ENCODE measurements at places on chromosomes 1 and 21. TPM values are rescaled to one million over a fixed set of nuclear protein-coding genes. Genes with fewer than 3 reads are reported as not detected.

The CELA3A gene
- not detected for polyA plus RNA-seq

The NIT1 gene
- polyA plus RNA-seq: 47.8 TPM

The SLC1A7 gene
- 0.09 TPM for polyA plus RNA-seq

The MPZ gene
- 12.5 TPM for polyA plus RNA-seq

The AIRE gene
- 0.68 TPM for polyA plus RNA-seq

The OR2T33 gene
- not detected for polyA plus RNA-seq

The C1orf216 gene
- 8.8 TPM for polyA plus RNA-seq

Measured in right renal pelvis (tissue), 4 donors.